ENCODE measurements at places on chromosomes 16 and 17.

- DNase-seq: no peak
Measured at GRCh38 chr17:55190748-55191147, 74.0 kb upstream of the HLF start.

DNA sequence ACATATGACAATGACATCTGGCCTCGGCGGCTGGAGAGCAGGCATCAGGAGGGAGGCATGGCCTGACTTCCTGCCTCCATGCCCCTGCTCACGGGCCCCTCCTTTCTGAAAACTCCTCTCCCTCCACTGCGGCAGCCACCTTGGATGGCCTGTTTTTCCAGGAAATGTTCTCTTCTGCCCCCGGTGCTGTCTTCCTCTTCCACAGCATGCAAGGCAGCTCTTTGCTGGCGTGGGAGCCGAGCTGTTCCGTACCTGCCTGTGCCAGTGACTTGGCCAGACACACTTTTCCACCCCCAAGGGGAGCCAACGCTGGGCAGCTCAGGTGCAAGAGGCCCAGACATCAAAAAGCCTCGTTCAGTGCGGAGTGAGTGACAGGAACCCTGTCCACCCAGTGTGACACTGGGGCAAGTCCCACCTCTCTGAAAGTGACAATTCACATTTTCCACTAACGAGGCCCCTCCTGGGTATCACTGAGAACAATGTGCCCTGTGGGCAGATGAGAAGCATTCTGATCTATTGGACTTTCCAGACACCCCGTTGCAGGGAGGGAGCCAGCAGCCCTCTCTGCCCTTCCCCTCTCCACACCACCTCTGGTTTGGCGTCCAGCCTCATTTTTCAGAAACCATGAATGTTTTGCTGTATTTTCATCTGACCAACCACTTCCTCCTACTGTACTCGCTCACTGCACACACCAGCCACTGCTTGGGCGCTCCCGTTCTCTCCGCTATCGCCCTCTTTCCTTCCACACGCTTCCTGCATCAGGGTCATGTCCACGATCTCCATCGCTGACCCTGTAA lies 31.2 kb downstream of the NSMCE1 start:
- peak; percentile 58 for DNase-seq

- no peak for DNase-seq
Measured at GRCh38 chr17:50414808-50415207, 11.2 kb upstream of the ACSF2 start.

- no peak for DNase-seq
Measured at GRCh38 chr17:81453076-81453475, 57.8 kb downstream of the BAHCC1 start.

- no peak for DNase-seq
Measured at GRCh38 chr17:71777048-71777640, 343.7 kb upstream of the SOX9 start.

GRCh38 chr16:76784530-76784929 lies 406.5 kb upstream of the MON1B start:
- no peak for DNase-seq

GRCh38 chr17:61284174-61284573 lies 115.5 kb upstream of the TBX2 start:
- DNase-seq: no peak

DNA sequence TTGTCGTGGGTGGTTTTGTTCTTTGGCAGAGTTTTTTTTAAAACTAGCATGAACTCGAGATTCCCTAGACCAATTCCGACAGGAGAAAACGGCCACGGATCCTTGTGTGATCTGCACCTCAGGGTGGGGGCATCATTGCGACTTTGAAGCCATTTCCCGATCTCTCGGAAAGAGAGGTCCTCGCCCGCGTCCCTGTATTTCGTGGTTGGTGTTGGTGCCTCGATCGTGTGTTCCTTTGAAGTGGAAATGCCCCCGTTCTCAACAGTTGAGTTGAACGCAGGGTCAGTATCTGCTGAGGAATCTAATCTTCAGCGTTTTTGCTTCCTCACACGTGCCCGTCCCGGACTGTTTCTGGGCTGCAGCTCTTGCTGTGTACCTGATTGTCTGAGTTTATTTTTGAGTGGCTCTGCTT lies 1.1 kb downstream of the CRAMP1 start:
- DNase-seq: no peak
